ENCODE measurements at places on chromosomes 1 and 21.

GRCh38 chr1:12549460-12550349 lies 68.3 kb downstream of the DHRS3 start:
- DNase-seq: no peak

GRCh38 chr1:42955311-42956063 lies 3.2 kb downstream of the SLC2A1 start:
- peak; percentile 51 for DNase-seq

DNA sequence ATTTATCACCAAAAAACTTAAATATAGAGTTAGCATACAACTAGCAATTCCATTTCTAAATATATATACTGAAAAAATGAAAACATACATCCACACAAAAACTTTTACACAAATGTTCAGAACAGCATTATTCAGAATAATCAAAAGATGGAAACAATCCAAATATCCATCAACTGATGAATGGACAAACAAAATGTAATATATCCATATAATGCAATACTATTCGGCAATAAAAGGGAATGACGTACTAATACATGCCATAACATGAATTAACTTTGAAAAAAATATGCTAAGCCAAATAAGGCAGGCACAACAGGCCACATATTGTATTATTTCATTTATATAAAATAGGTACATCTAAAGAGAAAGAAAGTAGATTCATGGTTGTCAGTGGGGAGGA lies 33.9 kb downstream of the TUT4 start:
- no peak for DNase-seq

DNA sequence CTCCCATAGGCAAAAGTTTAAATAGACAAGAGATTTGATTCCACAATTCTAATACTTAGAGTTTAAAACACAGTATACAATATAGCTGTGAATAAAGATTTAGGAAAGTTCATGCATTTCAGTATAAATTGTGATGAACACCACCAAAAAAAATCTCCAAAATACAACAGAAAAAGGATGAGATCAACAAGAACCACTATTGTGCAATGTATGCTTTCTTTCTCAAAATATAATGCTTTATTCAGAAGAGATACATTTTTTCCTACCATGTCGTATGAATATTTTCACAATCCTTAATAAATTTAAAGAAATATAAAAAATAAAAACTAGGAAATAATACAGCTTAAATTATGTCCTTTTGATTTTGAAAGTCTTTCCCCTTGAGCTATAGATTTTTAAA lies 1309.2 kb downstream of the MRPL39 start:
- no peak for DNase-seq

GRCh38 chr1:228004331-228004855 lies 2.4 kb upstream of the WNT3A start:
- DNase-seq: peak; percentile 56

GRCh38 chr1:8423269-8423691 lies 105.4 kb downstream of the SLC45A1 start:
- no peak for DNase-seq

GRCh38 chr1:76948846-76949245 lies 81.6 kb downstream of the ST6GALNAC5 start:
- no peak for DNase-seq

GRCh38 chr21:46564391-46564790 lies 40.5 kb downstream of the S100B start:
- DNase-seq: peak; percentile 4

DNA sequence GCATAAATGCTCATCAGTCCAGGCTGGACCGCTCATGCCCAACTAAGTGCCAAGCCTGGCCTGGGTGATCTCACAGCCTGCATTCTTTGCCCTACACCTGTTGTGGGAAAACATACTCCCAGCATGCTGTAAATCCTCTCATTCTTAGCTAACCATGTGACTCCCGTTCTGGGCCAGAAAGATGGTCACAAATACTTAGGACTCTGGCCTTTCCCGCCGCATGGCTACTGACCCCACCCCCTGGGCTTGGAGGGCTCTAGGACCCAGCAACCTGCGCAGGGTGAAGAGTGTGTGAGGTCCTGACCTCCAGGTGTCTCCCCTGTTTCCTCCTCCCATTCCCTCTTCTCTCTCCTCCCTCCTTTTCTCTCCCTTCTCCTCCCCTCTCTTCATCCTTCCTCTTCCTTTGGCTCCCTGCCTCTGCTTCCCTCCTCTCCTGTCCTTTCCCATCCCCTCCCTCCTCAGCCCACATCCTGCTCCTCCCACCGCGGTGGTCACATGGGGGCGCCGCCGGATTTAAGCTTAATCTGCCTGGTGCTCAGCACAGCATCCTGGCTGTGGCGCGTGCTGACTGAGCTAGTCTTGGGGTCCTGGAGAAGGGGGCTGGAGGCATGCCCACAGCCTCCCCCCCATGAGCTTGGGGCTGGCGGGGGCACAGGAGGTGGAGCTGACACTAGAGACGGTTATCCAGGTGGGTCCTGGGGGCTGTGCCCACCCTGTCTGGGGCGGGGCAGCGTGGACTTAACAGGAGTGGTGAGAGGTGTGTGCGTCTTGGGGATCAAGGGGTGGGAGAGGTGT lies at the start of gene CROCC:
Gene CROCC, plus strand, starts transcription at position 541 of the 795 bp plus-strand sequence. Its CDS starts 88 bp downstream, at position 629.
- DNase-seq: peak; percentile 80

DNA sequence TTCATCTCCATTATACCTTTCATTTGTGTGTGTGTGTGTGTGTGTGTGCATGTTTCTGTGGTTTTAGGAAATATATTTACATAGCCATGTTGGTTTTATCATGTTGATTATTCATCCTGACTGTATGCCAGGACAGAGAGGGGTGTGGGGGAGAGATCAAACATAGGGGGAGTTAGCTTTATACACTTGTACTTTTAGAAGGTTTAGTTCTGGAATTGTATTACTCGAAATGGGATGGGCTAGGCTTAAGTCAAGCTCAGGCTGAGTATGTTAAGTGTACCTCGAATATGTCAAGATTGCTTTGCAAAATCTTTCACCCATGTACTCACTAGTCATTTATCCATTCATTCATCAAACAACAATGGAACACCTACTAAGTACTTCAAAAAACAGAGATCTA lies 123.3 kb downstream of the HMCN1 start:
- DNase-seq: no peak

DNA sequence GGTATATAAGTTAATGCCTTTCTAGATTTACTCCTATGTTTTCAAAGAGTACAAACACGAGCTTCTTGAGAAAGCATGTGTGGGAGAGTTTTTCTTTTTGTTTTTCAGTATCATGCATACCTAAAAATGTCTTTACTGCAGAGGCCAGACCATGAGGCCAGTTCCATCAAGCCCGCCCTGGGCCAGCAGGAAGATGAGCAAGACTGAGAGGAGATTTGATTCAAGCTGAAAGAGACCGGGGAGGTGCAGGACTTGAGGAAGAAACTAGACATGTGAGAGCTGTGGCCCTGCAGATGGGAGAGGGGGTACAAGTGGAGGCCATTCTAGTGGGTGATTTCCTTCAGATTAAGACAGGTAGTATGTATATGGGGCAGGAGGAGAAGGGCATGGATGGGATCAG lies 33.4 kb upstream of the NTPCR start:
- DNase-seq: no peak

All from D721Med (cell line).